ENCODE measurements at places on chromosomes 7 and 10.

- DNase-seq = no peak
Measured at GRCh38 chr10:27625452-27626211, 120.0 kb downstream of the MKX start.

GRCh38 chr10:50275650-50276235 is 24.4 kb upstream of the ASAH2 start:
- DNase-seq = no peak

- DNase-seq = no peak
Measured at GRCh38 chr7:102072003-102072402, 214.7 kb upstream of the SH2B2 start.

DNA sequence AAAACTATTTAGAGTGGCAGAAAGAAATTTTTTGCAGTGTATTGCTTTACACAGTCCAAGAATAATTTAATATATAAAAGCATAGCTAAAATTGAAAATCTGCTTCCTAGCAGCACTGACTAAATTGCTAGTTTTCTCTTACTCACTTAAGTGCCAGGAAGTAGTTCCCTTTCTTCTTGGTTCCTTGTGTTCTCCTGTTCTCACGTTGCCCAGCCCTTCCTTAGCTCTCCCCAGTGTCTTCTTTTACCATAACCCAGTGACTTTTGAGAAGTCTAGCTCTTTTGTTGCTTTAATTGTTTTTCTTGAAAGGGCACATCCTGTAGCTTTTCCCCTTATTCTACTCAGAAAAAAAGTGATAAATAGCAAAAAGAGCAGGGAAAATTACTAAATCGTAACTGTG is 215.5 kb downstream of the THSD7A start:
- no peak for DNase-seq

GRCh38 chr10:370449-370825 is 235.2 kb downstream of the ZMYND11 start:
- no peak for DNase-seq

- DNase-seq = no peak
Measured at GRCh38 chr7:72453471-72453870, 41.3 kb upstream of the CALN1 start.

GRCh38 chr10:114544045-114544659 is 113.9 kb downstream of the ABLIM1 start:
- DNase-seq = no peak

DNA sequence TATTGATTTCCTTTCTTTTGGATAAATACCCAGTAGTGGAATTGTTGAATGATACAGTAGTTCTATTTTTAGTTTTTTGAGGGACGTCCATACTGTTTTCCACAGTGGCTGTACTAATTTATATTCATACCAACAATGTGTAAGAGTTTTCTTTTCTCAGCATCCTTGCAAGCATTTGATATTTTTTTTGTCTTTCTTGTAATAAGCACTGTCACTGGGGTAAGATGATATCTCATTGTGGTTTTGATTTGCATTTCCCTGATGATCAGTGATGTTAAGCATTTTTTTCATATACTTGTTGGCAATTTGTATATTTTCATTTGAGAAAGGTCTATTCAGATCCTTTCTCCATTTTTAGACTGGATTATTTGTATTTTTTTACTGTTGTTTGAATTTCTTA is 308.7 kb downstream of the PTEN start:
- no peak for DNase-seq

Data from right renal cortex interstitium (tissue), 3 donors.